Activated naive CD4-positive, alpha-beta T cell treated with anti-CD3 and anti-CD28 coated beads, Interleukin-2, amount 50 U/mL, for 16 hours (primary cell): ENCODE measurements at places on chromosomes 7 and 10.

GRCh38 chr10:100823194-100823593, 77.8 kb downstream of the PAX2 start:
- no peak for DNase-seq

DNA sequence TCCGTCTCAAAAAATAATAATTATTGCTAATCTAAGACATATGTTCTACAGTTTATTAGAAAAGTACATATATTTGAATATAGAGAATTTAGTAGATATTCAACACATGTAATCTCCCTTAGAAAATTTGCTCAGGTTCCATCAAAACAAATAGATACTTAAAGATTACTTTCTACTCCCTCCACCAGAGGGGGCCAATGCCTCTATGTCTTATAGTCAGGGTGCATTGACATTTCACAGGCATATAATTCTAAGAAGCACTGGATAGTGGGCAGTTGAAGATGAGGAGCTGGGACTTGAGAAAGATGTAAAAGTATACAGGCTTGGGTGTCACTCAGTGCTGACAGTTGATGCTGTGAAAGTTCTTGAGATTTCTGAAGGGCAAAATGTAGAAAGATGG, 301.6 kb upstream of the HPS1 start:
- DNase-seq: no peak

DNA sequence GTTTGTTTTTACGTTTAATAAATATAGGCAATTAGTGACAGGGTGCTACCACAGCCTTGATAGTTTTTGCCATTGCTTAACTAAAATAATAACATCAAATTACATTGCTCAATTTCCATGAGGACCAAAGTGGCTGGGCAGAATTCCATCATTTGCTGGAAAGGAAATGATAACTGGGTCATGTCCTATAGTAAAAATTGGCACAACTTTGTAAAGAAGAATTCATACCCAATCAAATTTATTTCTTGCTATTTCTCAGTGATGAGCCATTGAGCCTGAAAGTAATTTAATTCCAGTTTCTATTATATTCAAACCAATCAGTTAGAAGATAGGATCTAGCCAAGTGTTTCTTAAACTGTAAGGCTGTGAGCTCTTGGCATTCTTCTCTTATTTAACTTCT, 102.2 kb upstream of the CTTNBP2 start:
- DNase-seq: no peak

DNA sequence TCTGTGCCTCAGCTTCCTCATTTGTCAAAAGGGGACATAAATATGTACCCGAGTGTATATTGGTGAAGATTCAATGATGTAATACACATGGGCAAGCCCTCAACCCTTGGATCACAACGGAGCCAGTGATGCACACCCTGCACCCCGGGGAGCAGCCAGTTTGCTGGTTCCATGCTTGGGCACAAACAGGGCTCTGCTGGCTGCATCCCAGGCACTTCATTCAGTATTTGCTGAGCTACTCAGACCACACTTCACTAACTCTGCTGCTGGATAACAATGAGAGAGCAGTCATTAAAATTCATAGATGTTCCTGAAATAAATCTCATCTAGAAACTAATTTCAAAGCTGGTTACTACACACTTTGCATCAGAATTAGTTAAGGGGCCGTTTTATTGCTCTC, 72.0 kb downstream of the SCRN1 start:
- DNase-seq: no peak

DNA sequence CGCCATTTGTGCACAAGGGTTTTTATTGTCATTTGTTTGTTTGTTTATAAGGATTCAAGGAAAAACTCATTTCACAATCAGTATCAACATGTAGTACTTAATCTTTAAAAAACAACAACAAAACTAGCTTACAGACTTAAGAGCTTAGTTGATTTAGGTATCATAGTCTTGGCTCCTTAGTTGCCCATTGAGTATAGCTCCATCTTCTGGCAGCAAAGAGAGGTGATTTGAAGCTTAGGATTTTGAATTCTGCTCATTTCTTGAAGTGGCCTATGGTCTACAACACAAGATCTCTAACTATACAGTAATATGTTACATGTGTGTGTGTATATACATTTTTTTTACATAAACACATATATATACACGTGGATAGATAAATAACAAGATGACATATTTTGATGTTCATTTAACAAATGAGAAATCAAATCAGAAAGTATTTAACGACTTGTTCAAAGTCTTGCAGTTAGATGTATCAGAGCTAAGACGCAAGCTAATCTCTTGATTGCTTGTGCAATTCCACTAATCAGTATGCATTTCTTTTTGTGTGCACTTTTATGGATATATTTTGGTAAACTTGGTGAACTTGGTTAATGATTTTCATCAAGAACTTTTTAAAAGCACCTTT, 307.3 kb downstream of the CAMK1D start:
- DNase-seq: no peak

DNA sequence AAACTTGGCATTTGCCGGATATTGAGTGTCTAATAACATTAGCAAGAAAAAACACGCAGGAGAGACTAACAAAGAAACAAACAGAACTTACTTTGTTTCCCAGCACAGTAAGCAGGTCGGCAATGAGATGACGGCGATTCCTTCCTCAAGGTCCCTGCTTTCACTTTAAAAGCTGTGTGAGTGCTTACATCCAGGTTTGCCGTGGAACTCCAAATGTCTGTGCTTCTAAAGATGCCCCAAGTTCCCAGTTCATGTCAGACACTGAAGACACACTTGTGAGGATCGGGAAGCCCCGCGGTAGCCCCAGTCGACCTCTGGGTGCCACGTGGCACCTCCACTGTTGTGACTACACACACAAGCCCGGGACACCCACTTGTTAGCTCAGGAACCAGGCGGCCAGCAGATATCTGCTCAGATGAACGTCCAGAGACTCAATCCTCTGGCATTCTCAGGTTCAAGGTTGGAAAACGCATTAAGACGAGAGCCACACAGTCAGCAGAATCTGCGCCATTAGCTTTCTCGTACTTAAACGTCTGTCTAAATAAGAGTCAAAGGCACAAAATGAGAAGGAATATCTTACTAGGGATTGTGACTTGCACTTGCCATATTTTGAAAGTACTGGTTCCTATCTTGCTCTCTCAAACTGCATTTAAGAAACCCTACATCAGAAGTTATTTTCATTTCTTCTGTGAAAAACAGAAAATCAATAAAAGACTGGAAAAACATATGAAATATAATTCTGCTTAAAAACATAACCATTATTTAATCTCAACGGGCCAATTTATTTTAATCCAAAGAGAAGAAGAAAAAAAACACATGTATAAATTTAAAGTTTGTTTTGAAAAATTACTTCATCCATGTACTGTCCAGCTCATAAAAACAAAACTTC, 207.6 kb upstream of the KLF14 start:
- DNase-seq: no peak

DNA sequence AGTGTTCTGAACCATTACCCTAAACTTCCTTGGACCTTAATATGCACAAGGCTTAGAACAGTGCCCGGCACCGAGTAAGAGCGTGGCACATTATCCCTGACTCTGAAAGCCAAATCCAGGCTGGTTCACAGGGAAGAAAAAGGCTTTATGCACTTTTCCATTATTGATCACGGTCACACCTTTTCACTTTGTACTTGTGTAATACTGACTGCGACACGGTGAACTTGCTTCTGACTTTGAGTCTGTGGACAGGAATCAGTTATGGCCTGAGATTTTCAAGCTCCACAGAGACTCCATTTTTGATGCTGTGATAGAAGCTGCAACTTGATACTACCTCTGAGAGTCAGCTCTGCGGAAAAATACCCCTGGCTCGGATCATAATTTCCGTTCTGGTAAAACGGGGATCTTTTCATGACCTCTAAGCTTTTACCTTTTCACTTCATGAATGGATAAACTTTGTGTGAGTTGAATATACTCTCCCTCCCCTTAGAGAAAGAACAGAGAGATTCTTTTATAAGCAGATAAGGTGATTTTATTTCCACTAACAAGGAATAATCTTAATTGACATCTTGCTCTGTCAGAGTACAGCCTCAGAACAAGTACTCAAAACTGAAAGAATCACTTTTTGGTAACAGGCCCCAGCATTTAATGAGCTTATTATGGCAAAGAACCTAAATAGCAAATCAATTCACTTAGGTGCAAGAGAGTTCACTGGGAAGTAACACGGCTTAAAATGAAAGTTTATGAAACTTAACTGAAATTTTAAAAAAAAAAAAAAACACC, 88.8 kb downstream of the ELMO1 start:
- DNase-seq: no peak

GRCh38 chr10:20093600-20093999, 277.4 kb downstream of the PLXDC2 start:
- no peak for DNase-seq

GRCh38 chr7:89988074-89988473, 166.2 kb upstream of the STEAP1 start:
- DNase-seq: no peak

DNA sequence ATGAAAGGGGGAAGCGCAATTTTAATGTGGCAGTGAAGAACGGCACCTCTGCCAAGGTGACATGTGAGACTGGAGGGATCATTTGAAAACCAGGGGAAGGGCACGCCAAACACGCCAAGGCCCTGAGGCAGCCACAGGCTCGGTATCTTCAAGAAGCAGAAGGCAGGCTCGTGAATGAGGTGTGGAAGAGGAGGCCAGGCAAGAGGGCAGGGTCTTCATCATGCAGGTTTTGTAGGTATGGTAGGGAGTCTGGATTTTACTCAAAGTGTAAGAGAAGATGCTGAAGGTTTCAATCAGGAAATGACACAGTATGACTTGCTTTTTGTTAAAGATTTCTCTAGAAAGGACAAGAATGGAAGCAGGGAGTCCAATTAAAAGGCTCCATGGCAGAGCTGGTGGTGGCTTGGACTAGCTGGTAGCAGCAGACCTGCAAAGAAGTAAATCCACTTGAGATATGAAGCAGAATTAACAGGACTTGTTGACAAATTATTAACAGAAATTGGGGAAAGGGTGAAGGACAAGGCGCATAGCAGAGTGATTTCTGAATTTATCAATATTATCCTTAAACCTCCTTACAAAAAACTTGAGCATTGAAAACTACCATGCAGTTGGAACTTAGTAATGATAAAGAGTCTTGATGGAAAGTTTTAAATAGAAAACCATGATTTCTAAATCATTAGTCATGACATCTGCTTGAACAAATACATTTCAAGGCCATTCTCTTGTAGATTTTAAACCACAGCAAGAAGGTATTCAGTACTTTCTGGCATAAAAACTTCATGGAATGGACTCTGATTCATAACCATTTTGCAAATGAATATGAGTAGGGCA, 70.4 kb downstream of the COA1 start:
- peak; percentile 53 for DNase-seq

DNA sequence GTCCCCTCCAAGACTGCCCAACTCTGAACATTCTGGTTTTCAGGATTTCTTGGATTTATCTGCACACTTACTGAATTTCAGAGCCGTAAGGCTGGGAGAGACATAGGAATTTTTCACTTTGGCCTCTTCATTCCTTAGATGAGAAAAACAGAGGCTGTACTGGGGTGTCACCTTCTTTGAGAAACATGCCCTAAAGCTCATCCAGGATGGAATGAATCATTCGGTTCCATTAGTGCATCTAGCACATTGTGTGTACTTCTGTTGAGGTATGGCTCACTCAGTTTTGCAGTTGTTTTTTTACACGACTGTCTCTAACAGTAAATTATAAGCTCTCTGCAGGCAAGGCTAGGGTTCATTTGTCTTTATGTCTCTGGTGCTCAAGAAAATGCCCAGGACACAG, 383.4 kb downstream of the GATA3 start:
- no peak for DNase-seq

DNA sequence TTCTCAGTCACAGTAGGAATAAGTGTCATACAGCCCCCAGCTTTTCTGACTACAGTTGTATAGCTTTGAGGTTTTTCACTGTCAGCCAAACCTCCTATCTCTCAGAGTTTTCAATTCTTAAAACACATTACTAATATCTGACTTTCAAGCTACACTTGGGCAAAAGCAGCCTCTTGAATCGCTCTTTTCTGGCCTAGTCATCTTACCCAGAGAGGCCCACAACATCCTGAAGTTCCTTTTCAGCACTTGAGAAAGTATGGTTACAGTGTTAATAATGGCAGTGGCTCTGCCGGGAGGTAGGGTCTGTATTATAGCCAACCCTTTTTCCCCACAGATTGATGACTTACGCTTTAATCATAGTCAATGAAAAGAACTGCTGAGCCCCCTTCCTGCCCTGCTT, 181.0 kb downstream of the LRRC4 start:
- DNase-seq: no peak

DNA sequence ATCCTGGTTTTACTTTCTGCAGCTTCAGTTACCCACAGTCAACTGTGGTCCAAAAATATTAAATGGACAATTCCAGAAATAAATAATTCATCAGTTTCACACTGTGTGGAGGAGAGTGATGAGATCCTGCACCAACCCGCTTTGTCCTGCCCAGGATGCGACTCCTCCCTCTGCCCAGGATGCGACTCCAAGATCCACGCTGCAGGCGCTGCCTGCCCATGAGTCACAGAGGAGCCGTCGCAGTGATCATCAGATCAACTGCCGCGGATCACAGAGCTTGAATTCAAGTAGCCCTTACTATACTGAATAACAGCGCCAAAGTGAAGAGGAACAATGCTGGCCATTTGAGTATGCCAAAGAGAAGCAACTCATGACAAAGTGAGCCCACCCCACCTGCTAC, 61.5 kb downstream of the GRB10 start:
- no peak for DNase-seq

DNA sequence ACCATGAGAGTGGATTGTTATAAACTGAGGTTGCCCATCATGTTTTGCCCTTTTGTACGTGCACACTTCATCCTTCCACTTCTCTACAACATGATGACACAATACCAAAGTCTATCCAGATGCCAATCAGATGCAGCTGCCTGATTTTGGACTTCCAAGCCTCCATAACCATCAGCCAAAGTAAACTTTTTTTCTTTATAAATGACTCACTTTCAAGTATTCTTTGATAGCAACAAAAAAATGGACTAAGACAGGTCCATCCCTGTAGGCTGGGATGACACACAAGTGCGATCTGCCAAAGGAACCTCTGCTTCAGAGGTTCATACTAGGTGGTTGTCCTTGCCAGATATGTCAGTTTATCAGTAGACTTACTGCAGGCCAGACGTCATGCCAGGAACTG, 320.2 kb upstream of the FZD1 start:
- DNase-seq: no peak

DNA sequence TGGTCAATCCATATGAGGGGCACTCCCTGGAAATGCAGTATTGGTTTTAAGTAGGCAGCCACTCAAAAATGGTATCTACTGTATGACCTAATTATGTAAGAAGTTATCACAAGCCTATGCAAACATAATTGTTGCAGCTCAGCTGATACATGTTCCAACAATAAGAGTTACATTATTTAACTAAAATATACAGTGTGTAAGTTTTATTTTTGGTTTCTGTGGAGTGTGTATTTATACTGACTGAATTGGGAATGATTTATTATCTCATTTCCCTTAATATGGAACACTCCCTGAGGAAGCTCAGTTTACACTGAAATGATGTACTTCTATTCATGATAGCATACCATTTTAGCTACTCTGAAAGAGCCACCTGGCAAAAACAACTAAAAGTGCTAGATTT, 2.6 kb upstream of the ING3 start:
- no peak for DNase-seq

- DNase-seq: no peak
Observed at GRCh38 chr7:80279760-80280159, 145.1 kb downstream of the GNAI1 start.

- no peak for DNase-seq
Observed at GRCh38 chr7:24820730-24821044, 63.4 kb upstream of the GSDME start.

GRCh38 chr7:37330775-37331174, 117.9 kb downstream of the ELMO1 start:
- DNase-seq: no peak

GRCh38 chr10:93245147-93245546, 171.5 kb downstream of the CYP26A1 start:
- DNase-seq: no peak

GRCh38 chr10:52682766-52683165, 89.8 kb downstream of the MBL2 start:
- DNase-seq: no peak
